CD8-positive, alpha-beta memory T cell (primary cell): ENCODE measurements at places on chromosomes 16 and 17. TPM values are rescaled to one million over a fixed set of nuclear protein-coding genes. Genes with fewer than 3 reads are reported as not detected.

DNA sequence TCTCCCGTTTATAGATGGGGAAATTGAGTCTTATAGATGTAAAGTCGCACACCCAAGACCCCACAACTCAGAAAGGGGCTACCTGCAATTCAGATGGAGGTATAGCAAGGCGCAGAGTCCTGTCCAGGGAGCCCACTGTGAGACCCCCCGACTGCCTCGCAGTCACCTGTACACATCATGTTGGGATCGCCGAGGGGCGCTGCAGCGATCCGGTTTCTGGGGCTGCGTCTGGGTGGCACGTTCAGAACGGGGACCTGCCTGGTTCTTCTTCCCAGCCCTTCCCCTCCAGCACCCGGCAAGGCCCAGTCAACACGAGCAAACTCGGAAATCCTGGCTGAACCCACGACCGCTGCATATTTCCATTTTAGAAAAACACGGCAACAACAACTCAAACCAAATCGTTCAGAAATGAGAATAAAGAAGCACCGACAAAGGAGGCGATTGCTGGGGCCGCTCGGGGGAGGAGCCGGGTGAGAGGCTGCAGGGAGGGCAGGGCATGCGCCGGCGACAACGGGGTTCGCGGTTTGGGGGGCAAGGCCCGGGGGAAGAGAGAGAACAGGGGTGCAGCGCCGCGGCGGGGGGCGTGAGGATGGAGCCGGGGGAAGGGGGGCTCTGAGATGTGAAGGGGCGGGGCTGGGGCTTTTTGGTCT lies 643 bp downstream of the HSDL1 start:
- H3K36me3 ChIP-seq = no peaks in the 10 kb centered on the region
- DNase-seq = peak; percentile 66
- peak overlapping the region; percentile 77 for H3K4me3 ChIP-seq
- peaks cover 15% of the 10 kb centered on the region for H3K4me1 ChIP-seq

- H3K4me1 ChIP-seq = peaks cover 29% of the 10 kb centered on the region
- no peaks in the 10 kb centered on the region for H3K27me3 ChIP-seq
- no peak for DNase-seq
- H3K36me3 ChIP-seq = peaks cover 46% of the 10 kb centered on the region
These were observed 2.6 kb downstream of the LRRC59 start for GRCh38 chr17:50394711-50395110.

DNA sequence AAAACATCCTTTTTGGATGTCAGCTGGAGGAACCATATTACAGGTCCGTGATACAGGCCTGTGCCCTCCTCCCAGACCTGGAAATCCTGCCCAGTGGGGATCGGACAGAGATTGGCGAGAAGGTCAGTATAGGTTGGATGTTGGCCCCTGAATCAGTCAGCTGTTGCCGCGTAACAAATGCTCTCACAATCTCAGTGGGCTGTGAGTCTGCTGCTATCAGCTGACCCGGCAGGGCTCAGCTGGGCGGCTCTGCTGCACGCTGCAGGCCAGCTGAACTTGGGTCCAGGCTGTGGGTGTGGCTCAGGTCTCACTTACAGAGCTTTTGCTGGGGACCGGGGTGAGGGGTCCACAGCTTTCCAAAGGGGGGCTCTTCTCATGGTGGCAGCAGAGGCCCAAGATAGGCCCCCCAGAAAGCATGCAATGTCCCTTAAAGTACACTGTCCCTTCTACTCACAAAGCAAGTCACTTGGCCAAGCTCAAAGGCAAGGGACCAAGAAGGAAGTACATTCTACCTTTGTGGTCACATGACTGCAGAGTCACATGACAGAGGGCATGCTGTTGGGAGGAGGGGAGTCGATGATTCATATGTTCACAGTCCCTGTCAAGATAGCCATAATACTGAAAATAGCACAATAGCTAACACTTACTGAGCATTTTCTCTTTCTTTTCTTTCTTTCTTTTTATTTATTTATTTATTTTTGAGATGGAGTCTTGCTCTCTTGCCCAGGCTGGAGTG lies 134.2 kb downstream of the ABCC1 start:
- no peaks in the 10 kb centered on the region for H3K4me1 ChIP-seq
- no peak overlapping the region for H3K4me3 ChIP-seq
- no peak for DNase-seq
- H3K36me3 ChIP-seq = peaks cover 33% of the 10 kb centered on the region
- no peaks in the 10 kb centered on the region for H3K27me3 ChIP-seq

DNA sequence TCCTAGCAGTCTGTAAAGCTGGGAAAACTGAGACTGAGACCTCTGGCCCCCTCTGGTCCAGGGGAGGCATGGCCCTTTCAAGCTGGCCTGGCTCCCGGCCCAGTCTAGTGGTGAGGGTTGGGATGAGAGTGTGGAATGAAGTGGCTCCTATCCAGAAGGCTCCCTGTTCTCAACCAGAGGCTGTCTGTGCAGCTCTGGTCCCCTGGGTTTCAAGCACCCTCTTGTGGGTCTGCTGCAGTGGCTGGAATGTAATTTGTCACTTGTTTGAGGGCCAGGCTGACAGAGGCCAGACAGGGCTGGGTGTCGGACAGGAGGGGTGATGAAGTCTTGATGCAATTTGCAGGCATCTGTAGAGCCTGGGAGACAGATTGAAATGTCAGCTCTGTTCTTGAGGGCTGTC lies 22.1 kb upstream of the PHF12 start:
- no peaks in the 10 kb centered on the region for H3K27me3 ChIP-seq
- DNase-seq = no peak
- H3K4me3 ChIP-seq = no peak overlapping the region
- H3K27ac ChIP-seq = no peak overlapping the region

DNA sequence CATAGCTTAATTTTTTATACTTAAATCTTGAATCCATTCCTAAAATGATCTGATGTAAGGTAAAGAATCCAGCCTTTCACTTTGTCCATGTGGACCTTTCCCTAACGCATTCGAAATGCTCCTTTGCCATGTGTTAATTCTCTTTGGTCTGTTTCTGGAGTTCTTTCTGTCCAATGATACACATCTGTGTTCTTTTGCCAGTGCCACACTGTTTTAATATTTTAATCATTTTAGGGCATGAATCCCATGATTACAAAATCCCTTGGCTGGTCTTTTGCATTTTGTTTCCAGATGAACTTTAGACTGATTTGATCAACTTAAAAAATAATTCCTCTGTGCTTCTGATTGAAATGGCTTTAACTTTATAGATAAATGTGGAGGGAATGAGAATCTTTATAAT lies 74.1 kb downstream of the NTN1 start:
- H3K27ac ChIP-seq = no peak overlapping the region

ATF7IP2 gene
- 14.3 TPM for total RNA-seq

QPRT gene
- total RNA-seq = 3.0 TPM

DNA sequence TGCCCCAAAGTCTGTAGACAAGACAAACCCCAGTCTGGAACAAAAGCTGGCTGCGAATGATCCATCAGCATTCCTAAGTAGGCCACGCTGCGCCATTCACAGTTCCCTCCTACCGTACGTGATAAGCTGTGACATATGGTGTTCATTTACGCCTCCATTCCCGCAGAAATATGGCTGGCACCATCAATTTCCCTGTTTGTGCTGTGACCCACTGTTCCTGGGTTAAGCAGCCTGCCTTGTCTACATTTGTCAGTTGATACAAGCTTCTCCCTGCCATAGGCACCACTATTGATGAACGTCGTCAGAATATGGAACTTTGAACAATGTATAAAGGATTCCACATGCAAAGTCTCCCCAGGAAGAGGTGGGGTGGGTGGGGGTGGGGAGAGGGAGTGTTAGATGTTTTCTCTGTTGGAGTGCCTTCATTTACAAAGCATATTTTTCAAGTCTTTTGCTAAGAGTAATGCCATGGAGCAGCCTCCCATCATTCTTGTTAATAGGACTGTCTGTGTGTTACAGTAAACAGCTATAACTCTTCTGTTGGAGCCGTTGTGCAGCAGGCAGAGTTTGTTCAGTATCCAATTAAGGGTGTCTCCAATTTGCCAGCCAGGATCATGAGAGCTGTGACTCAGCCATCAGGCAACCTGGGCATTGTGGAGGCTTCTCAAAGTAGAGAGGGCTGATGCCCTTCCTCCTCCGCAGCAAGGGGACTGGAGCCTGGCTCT lies 294.6 kb downstream of the TMEM114 start:
- H3K27me3 ChIP-seq = no peaks in the 10 kb centered on the region
- no peaks in the 10 kb centered on the region for H3K36me3 ChIP-seq
- H3K4me1 ChIP-seq = no peaks in the 10 kb centered on the region

ZDHHC7 gene
- 31.6 TPM for total RNA-seq

DNA sequence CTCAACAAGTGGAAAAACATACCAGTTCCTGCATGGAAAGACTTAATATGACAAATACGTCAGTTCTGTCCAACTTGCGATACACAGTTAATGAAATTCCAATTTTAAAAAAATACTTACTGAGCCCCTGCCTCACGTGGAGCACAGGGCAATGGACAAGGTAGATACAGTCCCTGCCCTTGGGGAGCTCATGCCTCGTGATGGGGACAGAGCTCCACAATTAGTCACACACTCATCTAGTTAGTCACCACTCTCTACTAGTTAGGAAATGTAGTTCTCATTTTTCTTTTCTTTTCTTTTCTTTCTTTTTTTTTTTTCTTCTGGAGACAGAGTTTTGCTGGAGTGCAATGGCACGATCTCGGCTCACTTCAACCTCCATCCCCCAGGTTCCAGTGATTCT lies 74.7 kb upstream of the CDH5 start:
- H3K27me3 ChIP-seq = no peaks in the 10 kb centered on the region
- no peaks in the 10 kb centered on the region for H3K4me1 ChIP-seq
- no peak for DNase-seq
- no peaks in the 10 kb centered on the region for H3K36me3 ChIP-seq

DNA sequence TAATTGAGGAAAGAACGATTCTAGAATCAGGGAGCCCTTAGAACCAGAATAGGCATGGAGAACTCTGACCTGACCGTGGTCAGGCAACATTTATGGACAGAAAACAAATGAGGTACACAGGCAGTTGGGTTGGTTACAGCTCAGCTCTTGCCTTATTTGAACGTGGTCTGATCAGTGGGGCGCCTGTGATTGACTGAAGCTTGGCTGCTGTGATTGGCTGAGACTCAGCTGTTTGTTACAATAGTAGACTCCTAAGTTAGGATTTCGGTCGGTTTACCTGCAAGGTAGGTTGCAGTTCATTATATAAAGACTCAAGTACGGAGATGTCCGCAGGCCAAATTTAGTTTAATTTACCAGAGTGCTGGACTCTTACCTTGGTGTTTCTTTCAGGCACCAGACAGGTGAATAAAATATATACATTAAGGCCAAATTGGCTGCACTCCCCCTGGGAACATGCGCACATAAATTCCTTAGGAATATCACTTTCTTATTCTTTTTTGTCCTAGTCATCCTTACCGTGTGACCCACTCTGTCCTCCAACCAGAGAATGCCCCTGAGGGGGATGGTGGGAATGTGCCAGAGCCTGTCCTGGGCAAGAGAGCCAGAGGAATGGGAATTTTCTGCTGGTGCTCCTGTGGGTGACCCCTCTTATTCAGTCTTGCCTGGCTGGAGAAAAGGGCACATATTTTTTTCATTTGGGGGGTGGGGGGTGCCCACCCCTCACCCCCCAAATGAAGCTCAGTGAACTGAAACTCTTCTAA lies 7.5 kb upstream of the CSNK2A2 start:
- no peaks in the 10 kb centered on the region for H3K36me3 ChIP-seq
- no peak for DNase-seq
- no peak overlapping the region for H3K4me3 ChIP-seq

DNA sequence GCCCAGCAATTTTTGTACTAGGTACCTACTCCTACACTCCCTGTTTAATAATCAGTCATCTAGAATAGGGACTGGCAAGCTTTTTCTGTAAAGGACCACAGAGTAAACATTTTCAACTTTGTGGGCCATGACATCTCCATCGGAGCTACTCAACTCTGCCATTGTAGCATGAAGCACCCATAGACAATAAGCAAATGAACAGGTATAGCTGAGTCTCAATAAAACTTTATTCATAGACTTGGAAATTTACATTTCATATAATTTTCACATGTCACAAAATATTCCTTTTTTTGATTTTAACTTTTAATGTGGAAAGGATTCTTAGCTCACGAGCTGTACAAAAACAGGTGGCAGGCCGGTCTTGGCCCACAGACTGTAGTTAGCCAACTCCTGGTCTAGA lies 345.8 kb downstream of the SOX9 start:
- H3K4me3 ChIP-seq = no peak overlapping the region
- no peaks in the 10 kb centered on the region for H3K27me3 ChIP-seq
- H3K4me1 ChIP-seq = no peaks in the 10 kb centered on the region
- H3K36me3 ChIP-seq = no peaks in the 10 kb centered on the region
- H3K27ac ChIP-seq = no peak overlapping the region
